CD4-positive, alpha-beta T cell treated with Interleukin-4 for 1 hour (primary cell): ENCODE measurements at places on chromosomes 3 and 15.
A peak's percentile ranks its signal among the peaks of the same experiment; 100 is the strongest.

DNA sequence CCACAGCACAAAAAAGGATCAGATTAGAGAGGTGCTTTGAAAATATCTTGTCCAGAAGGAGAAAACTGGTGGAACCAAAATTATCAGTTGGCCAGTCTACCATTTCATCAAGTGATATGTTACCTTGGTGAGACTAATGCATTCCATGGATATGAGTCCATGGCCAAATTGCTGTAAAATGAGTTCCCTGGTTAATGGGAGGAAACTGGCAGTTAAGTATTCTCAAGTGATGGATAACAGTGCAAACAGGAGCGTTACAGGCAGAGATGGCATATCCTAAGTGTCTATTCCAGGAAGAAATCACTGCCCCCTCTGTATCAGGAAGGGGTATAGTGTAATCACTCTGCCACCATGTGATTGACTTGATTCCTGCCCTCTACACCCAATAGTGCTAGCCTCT, 34.0 kb downstream of the MYRIP start:
- no peak for DNase-seq

- peak; percentile 83 for DNase-seq
Observed at GRCh38 chr15:65856821-65857455, 12.4 kb upstream of the RAB11A start.

GRCh38 chr15:87959080-87959479, 297.5 kb downstream of the NTRK3 start:
- no peak for DNase-seq

- no peak for DNase-seq
Observed at GRCh38 chr3:59249004-59249403, 199.2 kb upstream of the CFAP20DC start.

- no peak for DNase-seq
Observed at GRCh38 chr3:88611826-88612326, 462.1 kb downstream of the C3orf38 start.

GRCh38 chr3:38421679-38422336, 31.9 kb upstream of the ACVR2B start:
- DNase-seq: no peak

GRCh38 chr3:4416961-4417360, 50.1 kb downstream of the SUMF1 start:
- no peak for DNase-seq
